ENCODE measurements at places on chromosomes 3 and 15.

DNA sequence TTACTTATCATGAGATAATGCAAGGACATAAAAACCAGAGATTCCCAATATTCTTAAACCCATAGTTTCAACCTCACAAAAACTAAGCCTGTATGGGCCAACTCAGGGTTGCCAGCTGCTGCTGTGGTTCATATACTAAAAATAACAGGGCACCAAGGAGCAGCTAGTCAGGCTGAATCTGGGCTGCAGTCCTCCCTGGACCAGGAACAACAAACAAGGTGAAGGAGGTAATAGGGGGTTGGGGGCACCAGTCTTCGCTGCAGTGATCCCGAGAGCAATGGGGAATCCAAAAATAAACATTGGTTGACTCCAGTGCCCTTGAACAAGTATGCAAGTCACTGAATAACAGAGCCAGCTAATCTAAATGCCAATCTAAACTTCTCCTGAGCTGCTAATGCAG lies 108.9 kb downstream of the MECOM start:
- H3K4me1 ChIP-seq = no peaks in the 10 kb centered on the region
- no peaks in the 10 kb centered on the region for H3K36me3 ChIP-seq
- H3K27ac ChIP-seq = no peak overlapping the region
- H3K27me3 ChIP-seq = no peaks in the 10 kb centered on the region
- no peak for DNase-seq

DNA sequence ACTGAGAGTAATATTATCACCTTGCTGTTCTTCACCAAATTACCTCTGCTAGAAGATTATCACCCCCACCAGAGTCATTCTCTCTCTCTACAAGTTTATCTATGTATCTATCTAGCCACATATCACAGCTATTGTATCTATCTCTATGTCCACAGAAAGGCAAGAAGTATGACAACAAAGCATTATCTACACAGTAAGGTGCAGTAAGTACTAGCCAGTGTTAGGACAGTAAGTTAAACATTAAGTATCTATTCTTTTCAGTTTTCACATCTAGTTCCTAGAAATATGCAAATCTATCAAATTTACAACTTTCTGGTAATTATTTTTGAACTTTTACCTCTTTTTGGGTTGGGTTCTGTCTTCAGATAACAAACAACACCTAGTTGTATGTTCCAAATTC lies 26.5 kb upstream of the XXYLT1 start:
- H3K4me3 ChIP-seq = no peak overlapping the region
- no peaks in the 10 kb centered on the region for H3K4me1 ChIP-seq
- H3K27me3 ChIP-seq = no peaks in the 10 kb centered on the region
- no peak overlapping the region for H3K27ac ChIP-seq

GRCh38 chr3:37458162-37459120 lies 284.1 kb upstream of the LRRFIP2 start:
- no peaks in the 10 kb centered on the region for H3K27me3 ChIP-seq
- DNase-seq = no peak
- no peaks in the 10 kb centered on the region for H3K36me3 ChIP-seq
- H3K27ac ChIP-seq = no peak overlapping the region

DNA sequence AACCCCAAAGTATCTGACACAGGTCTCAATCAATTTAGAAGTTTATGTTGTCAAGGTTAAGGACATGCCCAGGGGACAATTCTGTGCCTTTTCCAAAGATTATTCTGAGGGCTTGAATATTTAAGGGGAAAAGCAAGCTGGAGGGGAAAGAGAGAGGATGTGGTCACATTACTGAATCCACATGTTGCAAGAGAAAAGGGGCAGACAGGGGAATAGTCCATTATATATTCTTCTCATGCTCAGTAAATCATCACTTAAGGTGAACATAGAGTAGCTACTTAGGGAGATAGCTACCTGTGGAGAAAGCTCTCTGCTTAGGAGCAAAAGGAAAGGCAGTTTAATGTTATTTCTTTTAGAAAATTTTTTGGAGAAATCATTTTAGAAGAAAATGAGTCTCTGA lies 751.6 kb downstream of the SI start:
- no peak for DNase-seq
- no peak overlapping the region for H3K27ac ChIP-seq
- H3K27me3 ChIP-seq = no peaks in the 10 kb centered on the region
- H3K4me3 ChIP-seq = no peak overlapping the region

GRCh38 chr15:43347114-43347513 lies 16.7 kb upstream of the LCMT2 start:
- DNase-seq = no peak
- no peak overlapping the region for H3K4me3 ChIP-seq
- H3K27ac ChIP-seq = no peak overlapping the region
- H3K27me3 ChIP-seq = no peaks in the 10 kb centered on the region

- no peak overlapping the region for H3K4me3 ChIP-seq
These were observed 28.7 kb upstream of the RPS17 start for GRCh38 chr15:82568986-82569385.

GRCh38 chr15:76576523-76577279 lies 240.1 kb downstream of the ISL2 start:
- H3K4me1 ChIP-seq = peaks cover 14% of the 10 kb centered on the region
- H3K27ac ChIP-seq = no peak overlapping the region
- no peak overlapping the region for H3K4me3 ChIP-seq
- DNase-seq = peak; percentile 74

GRCh38 chr3:19539518-19540392 lies 391.4 kb downstream of the KCNH8 start:
- H3K27me3 ChIP-seq = no peaks in the 10 kb centered on the region
- no peaks in the 10 kb centered on the region for H3K36me3 ChIP-seq
- no peak for DNase-seq
- no peak overlapping the region for H3K27ac ChIP-seq
- H3K4me3 ChIP-seq = no peak overlapping the region
- no peaks in the 10 kb centered on the region for H3K4me1 ChIP-seq

GRCh38 chr3:73404435-73404834 lies 220.3 kb downstream of the PDZRN3 start:
- H3K27me3 ChIP-seq = no peaks in the 10 kb centered on the region
- DNase-seq = no peak
- no peak overlapping the region for H3K4me3 ChIP-seq
- H3K36me3 ChIP-seq = no peaks in the 10 kb centered on the region
- no peak overlapping the region for H3K27ac ChIP-seq
